Nucleus accumbens (tissue), 56 donors: ENCODE measurements at places on chromosomes 1 and 21.

GRCh38 chr1:183553331-183553730, 36.9 kb downstream of the NCF2 start:
- DNase-seq: no peak

DNA sequence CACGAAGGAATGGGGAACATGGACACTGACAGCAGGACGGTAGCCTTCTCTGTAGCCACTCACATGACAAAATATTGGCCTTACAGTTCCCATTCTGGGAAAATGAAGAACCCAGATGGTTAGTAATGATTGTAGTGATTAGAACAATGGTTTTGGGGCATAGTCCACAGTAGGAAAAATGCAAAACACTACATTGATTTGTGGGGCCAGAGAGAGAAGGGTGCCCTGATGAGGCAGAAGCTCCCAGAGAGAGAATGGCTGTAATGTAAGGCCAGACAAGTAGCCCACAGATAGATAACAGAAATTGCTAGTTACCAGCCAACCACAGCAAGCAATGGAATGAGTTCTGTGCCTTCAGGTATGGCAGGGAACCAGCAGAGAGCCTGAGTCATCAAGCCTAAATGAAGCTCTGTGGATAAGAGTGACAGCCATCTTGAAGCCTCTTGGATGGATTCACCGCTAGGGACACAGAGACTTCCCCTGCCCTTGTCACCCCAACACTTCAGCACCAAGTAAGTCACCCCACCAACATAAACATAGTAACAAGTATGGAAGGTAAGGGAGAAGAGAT, 206.1 kb downstream of the BACH1 start:
- no peak for DNase-seq

- no peak for DNase-seq
These were observed 10.6 kb downstream of the FCMR start for GRCh38 chr1:206911064-206911663.

DNA sequence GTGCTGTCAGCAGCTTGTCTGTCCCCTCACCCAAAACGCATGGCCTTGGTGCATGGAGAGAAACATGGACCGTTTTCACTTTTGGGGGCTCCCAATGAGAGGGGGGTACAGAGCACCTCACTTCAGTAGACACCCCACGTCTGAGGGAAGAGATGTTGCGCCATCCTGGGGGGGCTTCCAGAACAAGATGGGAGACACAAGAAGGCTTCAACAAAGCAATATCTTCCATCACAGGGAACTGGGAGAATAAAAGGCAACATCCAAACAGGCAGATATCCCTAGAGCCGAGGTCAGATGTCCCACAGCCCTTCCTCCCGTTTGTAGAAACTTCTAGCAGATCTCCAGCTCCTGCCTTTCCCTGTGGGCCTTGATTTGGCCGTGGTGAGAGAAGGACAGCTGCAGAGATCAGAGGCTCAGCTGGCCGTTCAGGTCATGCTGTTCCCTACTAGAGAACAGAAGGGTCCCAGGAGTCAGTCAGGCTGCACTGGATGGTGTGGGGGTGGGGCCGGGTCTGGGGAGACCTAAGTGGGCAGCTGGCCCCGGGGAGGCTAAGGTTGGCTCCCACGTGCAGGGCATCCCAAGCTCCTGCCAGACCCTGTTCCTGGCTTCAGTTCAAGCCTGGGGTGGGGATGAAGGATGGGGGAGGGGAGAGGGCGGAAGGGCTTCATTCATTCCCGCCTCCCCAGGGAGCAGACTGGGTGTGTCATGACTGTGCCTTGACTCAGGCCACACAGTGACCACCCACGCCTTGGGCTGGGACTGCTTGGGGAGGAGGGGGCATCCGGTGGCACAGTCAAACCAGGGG, 4.4 kb downstream of the PLOD1 start:
- DNase-seq: no peak

DNA sequence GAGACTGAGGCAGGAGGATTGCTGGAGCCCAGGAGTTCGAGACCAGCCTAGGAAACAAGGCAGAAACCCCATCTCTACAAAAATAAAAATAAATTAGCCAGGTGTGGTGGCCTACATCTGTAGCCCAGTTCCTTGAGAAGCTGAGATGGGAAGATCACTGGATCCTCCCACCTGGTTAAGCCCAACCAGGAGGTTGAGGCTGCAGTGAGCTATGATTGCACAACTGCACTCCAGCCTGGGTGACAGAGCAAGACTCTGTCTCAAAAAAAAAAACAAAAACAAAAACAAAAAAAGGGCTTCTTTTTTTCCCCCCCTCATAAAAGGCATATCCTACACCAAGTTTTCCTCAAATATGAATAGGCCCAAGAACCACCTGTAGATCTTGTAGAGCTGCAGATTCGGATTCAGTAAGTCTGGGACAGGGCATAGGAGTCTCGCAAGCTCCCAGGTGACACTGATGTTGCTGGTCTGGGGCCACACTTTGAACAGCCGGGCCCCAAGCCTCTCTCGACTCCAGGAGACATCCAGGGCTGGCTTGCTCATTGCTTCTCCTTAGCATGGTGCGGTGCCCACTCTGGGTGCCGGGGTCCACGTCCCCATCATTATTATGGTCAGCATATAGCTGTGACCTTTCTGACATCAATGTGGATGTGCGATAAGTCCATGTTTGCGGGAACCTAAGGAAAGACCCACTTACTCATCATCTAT, 22.1 kb upstream of the UMODL1 start:
- no peak for DNase-seq

GRCh38 chr1:29934255-29934772, 698.0 kb downstream of the PTPRU start:
- DNase-seq: no peak

DNA sequence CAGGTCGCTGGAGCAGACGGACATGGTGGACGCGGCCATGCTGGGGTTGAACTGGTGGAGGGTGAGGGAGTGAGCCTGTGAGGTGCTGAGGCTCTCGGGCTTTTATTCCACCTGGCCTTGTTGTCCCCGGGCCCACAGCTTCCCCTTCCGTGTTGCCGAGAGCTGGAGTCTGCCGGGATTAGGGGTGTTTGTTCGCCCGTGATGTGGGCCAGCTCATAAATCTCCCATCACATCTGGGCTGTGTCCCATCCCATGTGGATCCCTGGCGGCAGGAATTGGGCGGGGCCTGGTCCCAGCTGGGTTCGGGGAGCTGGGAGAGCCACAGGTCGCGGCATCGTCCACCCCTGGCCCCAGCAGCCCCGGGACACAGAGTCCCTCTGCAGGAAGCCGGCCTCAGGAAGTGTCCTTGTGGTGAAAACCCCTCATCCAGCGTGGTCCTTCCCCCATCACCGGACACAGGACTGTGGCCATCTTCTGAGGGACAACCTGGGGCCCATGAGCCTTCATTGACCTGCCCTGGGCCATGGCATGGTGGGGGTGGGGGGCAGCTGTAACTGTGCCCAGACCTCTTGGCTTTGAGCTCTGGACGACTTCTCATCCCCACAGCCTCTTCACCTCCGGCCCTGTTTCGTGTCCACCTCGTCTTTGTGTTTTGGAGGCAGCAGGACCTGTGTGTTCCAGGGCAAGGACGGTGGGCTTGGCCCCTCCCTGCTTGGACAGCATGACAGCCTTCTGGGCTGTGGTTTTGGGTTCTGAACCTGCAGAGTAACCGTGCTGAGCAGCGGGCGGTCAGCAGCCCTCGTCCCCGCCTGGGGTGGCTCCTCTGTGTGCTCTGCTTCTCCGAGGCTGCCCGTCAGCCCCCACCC, at the start of gene KRTAP10-6:
Gene KRTAP10-6, minus strand, starts transcription at position 60 of the 866 bp plus-strand sequence. Its CDS starts 21 bp downstream, at position 39.
- no peak for DNase-seq

DNA sequence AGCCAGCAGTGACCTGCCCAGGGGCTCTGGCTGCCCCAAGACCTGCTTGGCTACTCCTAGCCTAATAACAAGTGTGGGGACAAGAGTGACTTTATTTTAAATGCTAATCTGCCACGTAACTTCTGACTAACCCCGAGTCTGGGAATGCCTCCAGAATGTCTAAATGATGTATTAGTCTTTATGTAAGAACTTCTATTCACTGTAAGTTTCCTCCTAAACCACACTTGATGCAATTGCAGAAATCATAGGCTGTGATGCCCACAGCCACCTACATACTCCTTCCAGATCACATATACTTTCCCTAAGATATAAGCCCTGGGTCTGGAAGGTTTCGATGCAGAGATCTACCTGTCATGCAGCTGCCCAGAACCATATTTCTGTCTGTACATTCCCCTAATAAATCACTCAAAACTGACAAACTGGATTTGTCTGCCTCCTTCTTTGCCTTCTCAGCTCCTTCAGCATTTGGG, 5.9 kb upstream of the VPS45 start:
- DNase-seq: no peak

GRCh38 chr21:17915976-17916375, 96.8 kb upstream of the C21orf91 start:
- no peak for DNase-seq

- no peak for DNase-seq
These were observed 44.4 kb upstream of the SCMH1 start for GRCh38 chr1:41286486-41286885.

DNA sequence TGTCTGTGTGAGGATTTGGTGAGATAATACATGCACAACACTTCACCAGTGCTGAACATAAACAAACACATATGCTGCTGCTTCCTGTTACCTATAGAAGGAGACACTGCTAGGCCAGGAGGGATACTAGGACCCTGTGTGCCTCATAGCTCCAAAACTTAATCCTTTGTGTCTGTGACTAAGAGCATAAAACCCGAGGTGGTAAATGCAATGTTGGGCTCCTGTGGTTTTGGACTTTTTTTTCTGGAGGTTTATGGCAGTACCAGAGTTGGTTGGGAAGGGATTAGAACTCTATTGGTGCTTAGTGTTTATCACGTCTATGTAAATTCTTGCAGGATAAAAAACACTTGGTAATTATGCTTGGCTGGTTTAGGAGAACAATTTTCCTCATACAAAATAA, 122.9 kb downstream of the NUF2 start:
- no peak for DNase-seq

DNA sequence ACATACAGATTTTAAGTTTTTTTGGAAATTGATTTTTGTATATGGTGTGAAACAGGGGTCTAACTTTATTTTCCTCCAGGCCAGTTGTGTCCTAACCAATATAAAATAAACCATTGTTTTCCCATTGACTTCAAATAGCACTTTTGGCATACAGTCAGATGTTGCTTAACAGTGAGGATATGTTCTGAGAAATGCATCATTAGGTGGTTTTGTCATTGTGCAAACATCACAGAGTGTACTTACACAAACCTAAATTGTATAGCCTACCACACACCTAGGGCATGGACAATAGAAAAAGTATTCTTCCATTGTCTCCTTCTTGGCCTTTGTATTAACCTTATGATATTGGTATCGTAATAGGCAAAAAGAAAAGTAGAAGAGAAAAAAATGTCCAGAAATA, 37.4 kb upstream of the DISP1 start:
- DNase-seq: no peak

DNA sequence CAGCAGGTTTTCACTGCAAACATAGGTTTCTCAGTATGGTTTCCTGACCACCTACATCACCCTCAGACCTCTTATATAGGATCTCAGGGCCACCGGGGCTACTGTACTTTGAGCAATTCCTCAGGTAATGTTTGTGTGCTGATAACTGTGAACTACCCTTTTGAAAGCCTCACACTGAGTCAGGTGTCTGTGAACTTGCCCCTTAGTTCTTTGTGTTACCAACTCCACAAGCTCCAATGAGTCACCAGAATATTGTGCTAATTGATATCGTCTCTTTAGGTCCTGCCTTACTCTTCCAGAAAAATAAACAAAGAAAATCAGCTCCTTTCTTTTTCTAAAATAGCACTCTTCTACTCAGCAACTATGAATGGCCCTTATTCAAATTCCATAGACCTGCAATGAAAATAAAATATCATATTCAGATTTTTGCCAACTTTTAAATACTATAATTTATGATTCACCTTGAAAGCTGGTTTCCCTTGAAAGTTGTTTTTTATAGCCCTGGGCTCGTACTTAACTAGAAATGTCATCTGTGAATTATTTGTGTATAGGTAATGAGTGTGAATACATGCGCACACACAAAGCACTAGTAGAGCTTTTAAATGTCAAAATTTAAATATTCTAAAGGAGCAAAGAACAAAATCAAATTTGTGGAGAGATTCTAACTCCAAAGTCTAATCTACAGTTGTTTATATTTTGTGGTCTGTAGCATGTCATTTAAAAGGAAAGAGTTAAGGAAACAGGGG, 88.1 kb upstream of the WARS2 start:
- DNase-seq: no peak

GRCh38 chr1:32426489-32427255, 32.4 kb upstream of the BSDC1 start:
- no peak for DNase-seq

- no peak for DNase-seq
These were observed 22.8 kb downstream of the SYF2 start for GRCh38 chr1:25209516-25209915.

GRCh38 chr1:15727866-15728534, 8.1 kb upstream of the SLC25A34 start:
- no peak for DNase-seq

DNA sequence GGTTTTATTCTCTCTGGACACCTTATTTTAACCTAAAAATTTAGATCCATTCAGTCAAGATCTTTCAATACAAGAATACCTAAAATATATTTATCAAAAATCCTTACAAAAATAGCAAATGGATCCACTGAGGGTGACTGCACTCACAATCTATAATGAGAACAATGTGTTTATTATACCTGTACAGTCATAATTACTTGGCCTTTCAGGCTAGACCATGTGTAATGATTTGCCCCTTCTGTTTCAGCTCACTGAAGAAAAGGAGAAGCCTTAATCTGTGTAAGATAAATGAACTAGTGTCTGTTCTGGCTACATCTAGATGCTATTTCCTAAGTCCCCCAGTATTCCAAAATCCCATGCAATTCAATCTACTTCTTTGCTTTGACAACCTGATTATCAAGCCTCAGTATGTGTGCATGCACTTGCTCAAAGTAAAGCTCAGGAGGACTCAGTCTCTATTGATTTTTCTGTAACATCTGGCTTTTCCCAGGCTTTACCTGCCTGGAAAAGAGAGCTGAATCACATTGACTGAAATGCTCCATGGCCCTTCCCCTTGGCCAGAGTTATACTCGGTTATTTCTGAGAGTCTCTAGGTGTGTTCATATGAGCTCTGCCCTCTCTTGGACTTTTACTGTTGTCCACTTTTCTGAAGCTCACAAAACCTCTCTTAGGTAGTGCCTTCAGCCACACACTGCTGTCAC, 27.6 kb downstream of the CRP start:
- no peak for DNase-seq
